Caudate nucleus (tissue), 63 donors: ENCODE measurements at places on chromosomes 13 and 19.
A peak's percentile ranks its signal among the peaks of the same experiment; 100 is the strongest.

DNA sequence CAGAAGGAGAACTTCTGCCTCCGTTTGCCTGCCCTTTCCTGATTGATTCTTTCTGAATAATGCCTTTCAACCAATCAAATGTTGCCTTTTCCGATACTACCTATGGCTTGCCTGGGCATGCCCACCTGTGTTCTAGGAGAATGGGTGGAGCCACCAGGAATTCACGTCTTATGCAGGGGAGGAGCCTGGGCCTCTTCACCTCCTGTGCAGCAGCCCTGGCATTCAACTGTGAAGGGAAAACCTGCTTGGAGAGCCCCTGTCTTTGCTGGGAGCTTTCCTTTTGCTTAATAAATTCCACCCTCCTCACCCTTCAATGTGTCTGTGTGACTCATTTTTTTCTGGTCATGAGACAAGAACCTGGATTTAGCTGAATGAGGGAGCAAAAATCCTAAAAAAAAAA, 730.7 kb downstream of the UQCRFS1 start:
- DNase-seq: peak; percentile 20

DNA sequence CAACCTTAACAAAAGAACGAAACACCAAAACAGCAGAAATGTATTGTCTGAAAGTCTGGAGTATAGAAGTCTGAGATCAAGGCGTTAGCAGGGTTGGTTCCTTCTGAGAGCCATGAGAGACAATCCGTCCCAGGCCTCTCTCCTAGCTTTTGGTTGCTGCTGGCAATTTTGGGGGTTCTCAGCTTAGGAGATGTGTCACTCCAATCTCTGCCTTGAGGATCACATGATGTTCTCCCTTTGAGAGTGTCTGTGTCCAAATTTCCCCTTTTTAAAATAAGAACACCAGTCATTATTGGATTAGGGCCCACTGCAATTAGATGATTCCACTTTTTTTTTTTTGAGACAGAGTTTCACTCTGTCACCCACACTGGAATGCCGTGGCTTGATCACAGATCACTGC, 10.1 kb downstream of the KCNN1 start:
- no peak for DNase-seq

GRCh38 chr19:37519890-37520289, 13.2 kb downstream of the ZNF793 start:
- DNase-seq: no peak

DNA sequence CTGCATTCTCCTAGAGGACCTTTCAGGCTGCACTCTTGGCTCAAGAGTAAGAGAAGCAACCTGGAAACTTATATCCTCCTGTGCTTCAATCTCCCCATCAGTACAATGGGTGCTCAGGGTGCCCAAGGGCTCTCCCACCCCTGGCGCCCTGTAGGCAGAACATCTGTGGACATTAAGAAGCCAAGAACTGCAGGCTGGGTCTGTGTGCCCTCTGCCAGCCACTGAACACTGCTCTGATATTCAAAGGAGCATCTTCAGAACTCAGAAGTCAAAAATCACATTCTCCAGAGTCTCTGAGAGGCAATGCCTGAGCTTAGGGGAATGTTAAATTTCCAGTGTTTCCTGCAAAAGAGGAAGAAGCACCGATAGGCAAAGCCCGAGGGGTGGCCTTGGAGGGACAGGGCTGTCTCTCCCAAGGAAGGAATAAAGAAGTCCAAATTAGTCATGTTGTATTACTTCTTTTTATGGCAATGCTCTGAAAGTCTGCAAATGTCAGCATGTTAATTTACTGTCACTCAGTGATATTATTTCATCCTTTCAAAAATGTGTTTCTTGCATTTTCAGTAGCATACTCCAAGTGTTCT, 88.1 kb downstream of the TSHZ3 start:
- no peak for DNase-seq

- peak; percentile 97 for DNase-seq
Observed at GRCh38 chr19:50050406-50051227, 24.8 kb downstream of the ZNF473 start.

- no peak for DNase-seq
Observed at GRCh38 chr13:35630551-35631275, 154.2 kb upstream of the MAB21L1 start.

GRCh38 chr13:32340914-32341313, 25.6 kb downstream of the BRCA2 start:
- no peak for DNase-seq

- DNase-seq: no peak
Observed at GRCh38 chr13:83531022-83531421, 351.3 kb downstream of the SLITRK1 start.

- DNase-seq: no peak
Observed at GRCh38 chr13:99203601-99204579, 3.2 kb downstream of the UBAC2 start.

DNA sequence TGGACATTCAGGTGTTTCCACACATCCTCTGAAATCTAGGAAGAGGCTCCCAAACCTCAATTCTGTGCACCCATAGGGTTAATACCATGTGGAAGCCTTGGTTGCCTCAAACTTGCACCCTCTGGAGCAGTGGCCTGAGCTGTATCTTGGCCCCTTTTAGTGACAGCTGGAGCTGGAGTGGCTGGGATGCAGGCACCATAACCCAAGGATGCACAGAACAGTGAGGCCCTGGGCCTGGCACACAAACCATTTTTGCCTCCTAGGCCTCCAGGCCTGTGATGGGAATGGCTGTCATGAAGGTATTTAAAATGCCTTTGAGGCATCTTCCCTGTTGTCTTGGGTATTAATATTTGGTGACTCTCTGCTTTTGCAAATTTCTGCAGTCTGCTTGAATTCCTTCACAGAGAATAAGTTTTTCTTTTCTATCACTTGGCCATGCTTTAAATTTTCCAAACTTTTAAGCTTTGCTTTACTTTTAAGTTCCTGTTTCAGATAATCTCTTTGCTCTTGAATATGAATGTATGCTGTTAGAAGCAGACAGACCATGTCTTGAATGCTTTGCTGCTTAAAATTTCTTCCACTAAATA, 1594.5 kb upstream of the PCDH20 start:
- DNase-seq: no peak

GRCh38 chr19:1584500-1585242, 8.0 kb downstream of the MBD3 start:
- no peak for DNase-seq

DNA sequence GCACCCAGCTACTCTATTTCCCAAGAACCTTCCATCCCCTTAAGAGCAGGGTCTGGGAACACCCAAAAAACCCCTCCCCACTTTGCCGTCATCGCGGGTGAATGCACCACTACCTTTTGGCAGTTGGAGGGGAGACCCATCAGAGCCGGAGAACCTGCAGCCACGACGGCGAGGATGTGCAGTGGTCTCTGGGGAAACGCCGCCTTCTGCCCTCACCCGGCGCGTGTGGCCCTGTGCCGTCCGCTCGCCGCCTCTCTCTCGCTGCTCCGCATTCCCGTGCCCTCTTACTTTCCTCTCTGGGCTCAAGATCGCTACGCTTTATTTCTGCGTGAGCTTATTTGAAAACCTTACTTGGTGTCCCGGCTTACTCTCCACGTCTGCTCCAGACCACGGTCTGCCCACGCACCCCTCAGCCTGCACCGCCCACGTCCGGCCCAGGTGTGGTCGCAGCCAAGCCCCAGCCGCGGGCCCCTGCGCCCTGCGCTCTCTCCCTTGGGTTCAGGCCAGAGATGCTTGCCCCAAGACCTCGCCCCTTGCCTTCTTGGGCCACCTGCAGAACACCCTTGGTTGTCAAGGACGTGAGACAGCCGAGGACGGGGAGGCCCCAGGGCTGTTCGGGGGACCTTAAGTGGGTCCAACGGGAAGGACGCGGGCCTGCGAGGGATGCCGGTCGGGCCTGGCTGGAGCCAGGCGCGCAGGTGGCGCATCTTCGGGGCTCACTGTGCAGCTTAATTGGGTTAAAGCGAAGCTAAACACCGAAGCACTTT, 2.0 kb upstream of the MAB21L1 start:
- DNase-seq: no peak

DNA sequence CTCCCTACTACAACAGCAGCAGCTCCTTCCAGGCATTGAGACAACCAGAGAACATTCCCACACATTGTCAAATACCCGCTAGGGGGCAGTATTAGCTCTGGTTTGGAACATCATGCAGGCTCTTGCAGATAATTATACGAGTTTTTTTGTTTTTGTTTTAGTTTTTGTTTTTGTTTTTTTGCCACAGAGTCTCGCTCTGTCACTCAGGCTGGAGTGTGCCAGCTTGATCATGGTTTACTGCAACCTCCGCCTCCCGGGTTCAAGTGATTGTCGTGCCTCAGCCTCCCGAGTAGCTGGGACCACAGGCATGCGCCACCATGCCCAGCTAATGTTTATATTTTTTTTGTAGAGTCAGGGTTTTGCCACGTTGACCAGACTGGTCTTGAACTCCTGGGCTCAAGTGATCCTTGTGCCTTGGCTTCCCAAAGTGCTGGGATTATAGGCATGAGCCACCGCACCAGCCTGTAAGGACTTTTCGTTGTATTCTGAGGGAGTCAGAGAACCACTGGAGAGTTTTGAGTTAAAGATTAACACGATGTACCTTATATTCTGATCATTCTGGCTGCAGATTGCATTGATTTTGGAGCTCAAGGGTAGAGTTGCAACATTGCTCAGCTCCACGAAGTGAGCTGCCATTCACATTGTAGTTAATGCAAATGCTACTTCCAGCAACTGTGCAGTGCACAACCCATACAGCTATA, 41.7 kb upstream of the CEACAM20 start:
- DNase-seq: peak; percentile 4

- DNase-seq: no peak
Observed at GRCh38 chr13:112346899-112347229, 29.3 kb upstream of the SPACA7 start.

GRCh38 chr19:57161985-57162539, 5.2 kb downstream of the DUXA start:
- no peak for DNase-seq

DNA sequence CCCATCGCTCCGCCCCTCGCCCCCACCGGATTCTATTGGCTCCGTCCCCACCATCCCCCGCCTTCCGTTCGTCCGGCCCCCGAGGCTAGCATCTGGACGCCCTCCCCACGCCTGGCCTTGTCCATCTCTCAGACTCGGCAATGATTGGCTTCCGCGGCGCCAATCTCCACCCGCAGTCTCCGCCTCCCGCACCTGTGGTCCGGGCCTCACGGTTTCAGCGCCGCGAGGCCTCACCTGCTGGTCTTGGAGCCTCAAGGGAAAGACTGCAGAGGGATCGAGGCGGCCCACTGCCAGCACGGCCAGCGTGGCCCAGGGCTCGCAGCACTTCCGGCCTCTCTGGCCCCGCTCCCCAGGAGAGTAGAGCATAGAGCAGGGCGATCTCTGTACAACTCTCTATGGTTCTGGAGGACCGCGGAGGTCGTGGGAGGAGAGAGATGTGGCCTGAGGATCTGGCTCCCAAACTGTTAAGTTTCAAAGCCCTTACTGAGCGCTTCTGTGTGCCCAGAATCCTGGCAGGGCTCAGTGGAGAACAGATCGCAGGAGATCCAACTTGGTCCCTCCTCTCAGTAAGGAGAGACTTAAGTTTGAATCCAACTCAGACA, at the start of gene ERCC1:
ERCC1 (minus strand) TSS at position 329 of the 602 bp plus-strand sequence. CDS start 543 bp downstream, outside the sequence.
- DNase-seq: peak; percentile 82

- no peak for DNase-seq
Observed at GRCh38 chr19:4352701-4353121, 9.3 kb downstream of the MPND start.

DNA sequence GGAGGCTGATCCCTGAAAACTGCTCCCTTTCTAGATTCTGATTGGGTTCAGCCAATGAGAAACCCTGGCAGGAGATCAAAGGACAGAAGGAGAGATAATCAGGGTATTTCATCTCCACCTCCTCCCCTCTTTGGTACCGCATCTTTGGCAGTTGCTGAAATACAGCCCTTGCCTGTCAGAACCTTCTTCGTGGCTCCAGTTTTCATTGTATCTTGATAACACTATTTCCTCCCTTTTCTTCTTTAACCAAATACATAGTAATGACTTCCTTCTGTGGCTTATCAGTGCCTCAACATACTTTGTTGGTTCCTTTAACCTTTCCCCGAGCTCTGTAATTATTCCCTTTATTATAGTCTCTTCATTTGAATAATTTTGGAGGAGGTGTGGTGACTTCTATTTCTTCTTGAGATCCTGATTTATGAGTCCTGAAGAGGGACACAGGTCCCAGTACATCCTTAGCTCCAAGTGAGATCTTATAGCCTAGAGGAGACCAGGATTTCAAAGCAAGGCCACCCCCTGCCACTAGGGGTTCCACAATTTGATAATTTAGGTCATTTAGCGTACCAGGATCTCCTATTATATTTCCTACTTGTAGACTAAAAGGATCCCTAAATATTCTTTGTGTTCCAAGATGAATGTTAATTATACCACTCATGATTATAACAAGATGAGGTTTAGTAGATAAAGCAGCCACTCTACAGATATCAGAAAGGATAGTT, 98.0 kb downstream of the EDNRB start:
- no peak for DNase-seq

DNA sequence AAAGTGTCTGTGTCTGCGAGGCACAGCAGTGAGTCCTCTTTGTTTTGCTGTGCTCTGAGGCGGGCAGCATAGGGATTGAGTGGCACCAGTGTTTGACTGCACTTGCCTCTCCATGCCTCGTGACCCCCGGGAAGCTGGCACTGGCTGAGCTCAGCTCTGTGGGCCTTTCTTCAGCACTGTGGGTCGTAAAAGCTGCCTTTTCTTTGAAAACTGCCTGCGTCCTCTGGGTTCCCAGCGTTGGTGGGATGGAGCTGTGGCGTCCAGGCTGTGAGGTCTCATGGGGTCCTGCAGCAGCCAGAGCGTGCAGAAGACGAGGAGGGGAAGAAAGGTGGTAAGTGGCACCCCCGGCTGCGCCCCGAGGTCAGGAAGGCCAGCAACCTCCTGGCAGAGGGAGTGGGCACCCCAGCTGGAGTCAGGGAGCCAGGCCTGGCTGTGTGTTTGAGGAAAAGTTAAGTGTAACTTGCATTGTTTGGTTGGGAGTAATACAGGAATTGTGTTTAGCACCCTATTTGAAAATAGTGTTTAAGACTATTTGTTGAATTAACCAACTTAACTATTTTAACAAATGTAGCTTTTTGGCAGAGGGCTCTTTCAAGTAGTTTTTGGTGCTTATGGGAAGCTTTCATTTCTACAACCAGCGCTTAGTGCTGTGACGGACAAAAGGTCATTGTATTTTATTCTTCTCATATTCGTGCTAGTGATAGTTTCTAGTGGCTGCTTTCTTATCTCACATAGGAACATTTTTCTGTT, 79.3 kb upstream of the TEX29 start:
- DNase-seq: peak; percentile 87

GRCh38 chr19:5430237-5430636, 25.0 kb upstream of the ZNRF4 start:
- no peak for DNase-seq

- no peak for DNase-seq
Observed at GRCh38 chr13:44351505-44351854, 22.1 kb upstream of the SERP2 start.

GRCh38 chr13:49690133-49690994, 922 bp downstream of the EBPL start:
- DNase-seq: no peak

- DNase-seq: no peak
Observed at GRCh38 chr19:4089400-4089908, 22.8 kb upstream of the ZBTB7A start.

GRCh38 chr19:53792721-53793433, 31.2 kb downstream of the NLRP12 start:
- DNase-seq: peak; percentile 55

DNA sequence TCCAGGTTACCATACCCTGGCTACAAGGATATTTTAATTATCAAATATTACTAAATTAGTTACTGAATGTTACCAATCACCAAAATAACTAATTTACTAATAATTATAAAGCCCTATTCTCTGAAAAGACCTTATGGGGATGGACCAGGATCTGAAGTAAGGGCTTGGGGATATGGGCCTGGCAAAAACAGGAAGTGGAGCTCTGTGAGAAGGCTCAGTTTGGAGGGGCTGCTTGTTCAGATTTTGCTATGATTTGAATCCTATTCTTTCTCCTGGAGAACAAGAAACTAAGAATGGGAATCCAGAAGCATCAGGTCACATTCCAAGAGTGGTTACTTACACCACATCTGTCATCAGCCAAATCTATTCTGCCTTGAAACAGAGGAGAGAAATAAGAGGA, 148.1 kb downstream of the DNAJC15 start:
- no peak for DNase-seq
